ENCODE measurements at places on chromosomes 11 and 22.
A peak's percentile ranks its signal among the peaks of the same experiment; 100 is the strongest.

GRCh38 chr11:1938343-1939005 is 8.7 kb upstream of the MRPL23 start:
- DNase-seq = peak; percentile 3
- H3K4me3 ChIP-seq = no peak overlapping the region
- no peak overlapping the region for H3K27ac ChIP-seq
- H3K4me1 ChIP-seq = peaks cover 9% of the 10 kb centered on the region
- no peaks in the 10 kb centered on the region for H3K27me3 ChIP-seq
- no peaks in the 10 kb centered on the region for H3K36me3 ChIP-seq

DNA sequence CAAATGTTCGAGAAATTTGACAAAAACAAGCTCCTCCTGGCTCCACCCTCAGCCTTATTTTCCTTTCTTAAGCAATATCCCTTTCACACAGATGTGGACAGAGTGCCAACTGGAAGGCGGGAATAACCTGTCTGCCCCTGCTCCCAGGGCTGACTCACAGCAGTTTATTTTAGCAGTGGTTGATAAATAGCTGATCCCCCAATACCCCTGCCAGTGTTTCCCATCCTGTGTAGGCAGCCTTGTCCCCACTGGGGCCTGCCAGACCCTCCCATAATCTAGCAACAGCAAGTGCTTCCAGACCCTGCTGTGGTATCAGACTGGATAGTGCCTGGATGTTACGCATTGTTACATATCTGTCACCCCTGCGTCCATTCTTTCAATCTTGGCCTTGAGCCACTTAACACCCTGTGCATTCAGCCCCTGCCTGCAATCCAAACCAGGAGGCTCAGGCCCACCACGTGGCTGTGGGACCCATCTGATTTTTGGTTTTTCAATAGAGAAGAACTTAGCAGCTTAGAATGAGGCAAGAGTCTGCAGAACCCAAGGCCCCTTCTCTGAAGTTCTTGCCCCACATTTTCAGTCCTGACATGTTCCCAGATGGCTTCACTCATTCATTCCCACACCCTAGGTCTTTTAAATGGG is 53.7 kb downstream of the PARVA start:
- DNase-seq = no peak
- no peak overlapping the region for H3K27ac ChIP-seq
- H3K36me3 ChIP-seq = no peaks in the 10 kb centered on the region
- no peak overlapping the region for H3K4me3 ChIP-seq
- no peaks in the 10 kb centered on the region for H3K4me1 ChIP-seq

DNA sequence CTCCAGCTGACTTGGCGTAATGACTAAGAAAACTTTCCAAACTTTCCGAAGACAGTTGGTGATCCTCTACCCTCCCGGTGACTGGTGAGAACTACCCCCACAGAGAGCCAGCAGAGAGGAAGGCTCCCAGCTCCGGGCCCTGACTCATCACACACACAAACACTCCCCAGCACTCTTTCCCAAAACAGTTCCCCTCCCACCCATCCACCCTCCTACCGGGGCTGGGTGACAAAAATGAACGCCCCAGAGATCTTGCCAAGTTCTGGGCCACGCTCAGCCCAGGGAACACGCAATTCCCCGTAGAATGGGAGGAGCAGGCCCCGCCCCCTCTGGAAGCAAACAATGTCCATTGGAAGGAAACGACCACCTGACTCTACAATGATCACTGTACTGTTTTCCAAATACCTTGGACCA is 21.3 kb upstream of the JAM3 start:
- H3K27ac ChIP-seq = no peak overlapping the region
- no peak for DNase-seq
- H3K4me3 ChIP-seq = no peak overlapping the region
- peaks cover 5% of the 10 kb centered on the region for H3K4me1 ChIP-seq
- H3K27me3 ChIP-seq = peaks cover 16% of the 10 kb centered on the region
- no peaks in the 10 kb centered on the region for H3K36me3 ChIP-seq

DNA sequence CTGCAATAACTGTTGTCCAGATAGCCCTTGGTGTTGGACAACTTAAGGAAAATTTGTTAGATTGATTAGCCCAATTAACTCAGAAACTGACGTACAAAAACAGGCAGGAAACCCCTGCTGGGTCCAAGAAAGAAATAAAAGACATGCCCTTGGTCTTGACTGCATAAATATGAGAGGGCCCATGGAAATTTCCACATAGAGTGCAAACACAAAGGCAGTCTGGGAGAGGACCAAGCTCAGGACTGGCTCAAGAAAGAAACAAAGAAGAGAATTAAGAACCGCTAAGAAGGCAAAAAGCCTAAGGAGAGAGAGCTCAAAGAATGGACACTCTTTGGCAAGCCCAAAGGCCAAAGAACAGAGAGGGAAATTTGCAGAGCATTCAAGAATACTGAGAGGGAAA is 1243.9 kb downstream of the LRRC4C start:
- no peaks in the 10 kb centered on the region for H3K4me1 ChIP-seq
- no peaks in the 10 kb centered on the region for H3K27me3 ChIP-seq
- H3K4me3 ChIP-seq = no peak overlapping the region

DNA sequence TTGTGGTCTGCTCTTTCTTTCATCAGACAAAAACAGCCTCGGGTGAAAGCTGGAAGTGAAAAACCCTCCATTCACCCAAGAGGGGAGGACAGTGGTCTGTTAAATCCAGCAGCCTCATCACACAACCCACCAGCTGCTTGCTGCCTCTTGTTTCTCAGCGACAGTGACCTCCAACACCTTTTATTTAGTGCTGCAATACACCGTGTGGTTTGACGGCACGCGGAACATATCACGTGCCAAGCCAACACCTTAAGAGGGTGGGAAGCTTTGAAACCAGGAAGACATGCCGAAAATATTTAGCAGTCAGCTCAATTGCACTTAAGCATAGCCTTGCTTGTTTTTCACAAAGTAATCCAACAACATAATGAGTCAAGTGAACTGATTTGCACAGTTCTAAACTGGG is 39.8 kb upstream of the POGLUT3 start:
- peaks cover 3% of the 10 kb centered on the region for H3K4me1 ChIP-seq
- H3K27ac ChIP-seq = no peak overlapping the region
- DNase-seq = peak; percentile 6
- no peak overlapping the region for H3K4me3 ChIP-seq
- no peaks in the 10 kb centered on the region for H3K36me3 ChIP-seq

DNA sequence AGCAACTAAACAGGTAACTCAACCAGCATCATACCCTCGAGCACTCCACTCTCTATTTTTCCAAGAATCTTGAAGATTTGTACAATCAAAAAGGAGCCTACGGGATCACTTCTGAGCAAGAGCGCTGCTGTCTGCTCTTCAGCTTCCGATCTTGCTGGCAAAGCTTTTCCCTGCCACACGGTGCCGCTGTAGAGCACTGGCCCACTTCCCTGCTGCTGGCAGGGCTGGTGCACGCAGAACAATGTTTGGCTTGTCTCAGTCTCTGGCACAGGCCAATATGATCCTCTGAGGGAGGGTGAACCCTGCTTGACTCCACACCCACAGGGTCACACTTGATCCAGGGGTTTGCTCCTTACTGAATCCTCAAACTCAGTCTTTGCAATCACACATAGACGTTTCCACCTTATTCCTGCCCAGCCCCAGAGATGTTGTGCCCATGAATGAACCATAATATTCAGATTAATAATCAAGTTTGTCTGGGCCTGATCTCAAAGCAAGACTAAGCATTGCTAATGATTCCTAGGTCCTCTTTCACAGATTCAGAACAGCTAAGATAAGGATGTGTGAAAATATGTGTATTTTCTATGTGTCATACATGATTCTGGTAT is 536.6 kb downstream of the SOX6 start:
- peaks cover 15% of the 10 kb centered on the region for H3K27me3 ChIP-seq
- H3K4me3 ChIP-seq = no peak overlapping the region
- H3K4me1 ChIP-seq = peaks cover 15% of the 10 kb centered on the region
- no peak overlapping the region for H3K27ac ChIP-seq

DNA sequence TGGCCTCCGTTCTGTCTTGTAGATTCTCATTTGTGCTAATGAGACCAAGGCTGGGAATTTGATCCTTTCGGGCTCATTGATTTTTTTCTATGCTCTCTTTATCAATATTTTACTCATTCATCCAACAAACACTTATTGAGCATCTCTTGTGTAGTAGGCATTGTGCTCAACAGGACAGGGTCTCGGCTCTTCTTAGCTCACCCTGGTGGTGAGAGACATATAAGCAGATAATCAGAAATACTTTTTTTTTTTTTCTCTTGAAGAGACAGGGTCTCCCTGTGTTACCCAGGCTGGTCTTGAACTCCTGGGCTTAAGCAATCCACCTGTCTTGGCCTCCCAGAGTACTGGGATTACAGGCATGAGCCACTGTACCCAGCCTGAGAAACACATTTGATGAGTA is 48.0 kb upstream of the SLC5A1 start:
- H3K4me1 ChIP-seq = no peaks in the 10 kb centered on the region
- no peak overlapping the region for H3K27ac ChIP-seq
- DNase-seq = no peak
- H3K27me3 ChIP-seq = peaks cover 2% of the 10 kb centered on the region
- no peaks in the 10 kb centered on the region for H3K36me3 ChIP-seq

GRCh38 chr11:64866173-64866491 is 12.3 kb downstream of the EHD1 start:
- no peak for DNase-seq
- peaks cover 35% of the 10 kb centered on the region for H3K36me3 ChIP-seq
- H3K4me1 ChIP-seq = peaks cover 95% of the 10 kb centered on the region
- peak overlapping the region; percentile 95 for H3K27ac ChIP-seq

- H3K27ac ChIP-seq = no peak overlapping the region
- H3K27me3 ChIP-seq = no peaks in the 10 kb centered on the region
- DNase-seq = no peak
- peaks cover 7% of the 10 kb centered on the region for H3K4me1 ChIP-seq
- no peaks in the 10 kb centered on the region for H3K36me3 ChIP-seq
- H3K4me3 ChIP-seq = no peak overlapping the region
These were observed 61.8 kb downstream of the CYTH4 start for GRCh38 chr22:37343863-37344734.

DNA sequence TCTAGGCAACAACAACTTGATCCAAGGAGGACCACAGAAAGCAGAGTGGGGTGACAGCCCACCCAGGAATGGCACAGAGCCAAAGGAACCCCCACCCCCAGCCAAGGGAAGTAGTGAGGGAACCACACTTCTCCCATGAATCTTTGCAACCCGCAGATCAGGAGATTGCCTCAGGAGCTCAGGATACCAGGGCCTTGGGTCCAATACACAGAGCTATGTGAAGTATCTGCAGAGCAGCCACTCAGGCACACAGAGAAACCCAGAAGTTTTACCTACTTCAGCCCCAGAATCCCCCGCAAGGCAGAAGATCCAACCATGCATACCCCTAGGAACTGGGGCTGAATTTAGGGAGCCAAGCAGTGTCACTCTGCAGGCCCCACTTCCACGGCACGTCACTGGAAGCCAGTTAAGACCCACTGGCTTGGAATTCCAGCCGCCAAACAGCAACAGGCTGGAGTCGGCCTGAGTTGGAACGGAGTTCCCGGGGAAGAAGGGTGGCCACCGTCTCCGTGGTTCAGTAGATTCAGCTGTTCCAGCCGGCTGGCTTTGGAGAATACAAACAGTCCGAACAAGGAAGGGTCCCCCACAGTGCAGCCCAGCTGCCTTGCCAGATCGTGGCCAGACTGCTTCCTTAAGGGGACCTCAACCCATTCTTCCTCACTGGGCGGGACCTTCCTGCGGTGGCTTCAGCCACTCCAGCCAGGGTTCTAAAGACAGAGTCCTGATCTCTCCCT is 174.1 kb downstream of the TTC28 start:
- no peaks in the 10 kb centered on the region for H3K4me1 ChIP-seq
- H3K4me3 ChIP-seq = no peak overlapping the region
- DNase-seq = no peak
- peaks cover 23% of the 10 kb centered on the region for H3K27me3 ChIP-seq

GRCh38 chr11:36818410-36818809 is 220.4 kb upstream of the RAG2 start:
- H3K27me3 ChIP-seq = peaks cover 10% of the 10 kb centered on the region
- H3K36me3 ChIP-seq = no peaks in the 10 kb centered on the region

DNA sequence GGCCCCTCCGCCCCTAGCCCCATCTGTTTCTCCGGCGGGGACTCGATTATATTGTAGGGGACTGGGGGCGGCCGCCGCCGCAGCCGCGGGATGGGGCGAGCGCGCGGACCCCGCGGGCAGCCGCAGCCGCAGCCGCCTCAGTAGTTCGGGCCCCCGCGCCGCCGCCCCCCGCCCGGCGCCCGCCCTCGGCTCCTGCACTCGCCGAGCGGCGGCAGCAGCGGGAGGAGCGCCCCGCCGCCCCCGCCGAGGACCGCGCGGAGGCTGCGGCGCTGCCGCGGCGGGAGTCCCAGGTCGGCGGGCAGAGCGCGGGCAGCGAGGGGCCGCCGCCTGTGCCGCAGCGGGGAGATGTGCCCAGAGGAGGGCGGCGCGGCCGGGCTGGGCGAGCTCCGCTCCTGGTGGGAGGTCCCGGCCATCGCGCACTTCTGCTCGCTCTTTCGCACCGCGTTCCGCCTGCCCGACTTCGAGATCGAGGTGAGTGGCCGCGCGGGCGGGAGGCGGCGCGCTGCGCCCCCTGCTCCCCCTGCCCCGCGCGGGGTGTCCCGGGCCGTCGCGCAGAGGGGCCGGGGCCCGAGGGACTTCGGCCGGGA is at the start of gene CECR2:
CECR2 (plus strand) TSS at position 22 of the 587 bp plus-strand sequence; CDS start at position 346, 324 bp downstream.
- no peak within 1 kb of the TSS for H3K27ac ChIP-seq
- DNase-seq = peak; percentile 53
- H3K27me3 ChIP-seq = peaks cover 54% of the 10 kb centered on the region
- H3K4me3 ChIP-seq = peak within 1 kb of the TSS; percentile 22
- H3K36me3 ChIP-seq = no peaks in the 10 kb centered on the region

- no peak for DNase-seq
- no peaks in the 10 kb centered on the region for H3K27me3 ChIP-seq
- peak overlapping the region; percentile 19 for H3K27ac ChIP-seq
- peak overlapping the region; percentile 88 for H3K4me3 ChIP-seq
- peaks cover 18% of the 10 kb centered on the region for H3K4me1 ChIP-seq
- H3K36me3 ChIP-seq = peaks cover 15% of the 10 kb centered on the region
These were observed 553 bp upstream of the TCIRG1 start for GRCh38 chr11:68038226-68038717.

- H3K27ac ChIP-seq = no peak overlapping the region
- no peak for DNase-seq
- H3K36me3 ChIP-seq = no peaks in the 10 kb centered on the region
- H3K4me3 ChIP-seq = no peak overlapping the region
- peaks cover 5% of the 10 kb centered on the region for H3K27me3 ChIP-seq
These were observed 10.7 kb downstream of the SAA4 start for GRCh38 chr11:18225913-18226312.

- no peak overlapping the region for H3K27ac ChIP-seq
- no peak overlapping the region for H3K4me3 ChIP-seq
- H3K36me3 ChIP-seq = no peaks in the 10 kb centered on the region
- peaks cover 11% of the 10 kb centered on the region for H3K27me3 ChIP-seq
- no peaks in the 10 kb centered on the region for H3K4me1 ChIP-seq
These were observed 33.7 kb downstream of the IGF2 start for GRCh38 chr11:2105511-2105910.

DNA sequence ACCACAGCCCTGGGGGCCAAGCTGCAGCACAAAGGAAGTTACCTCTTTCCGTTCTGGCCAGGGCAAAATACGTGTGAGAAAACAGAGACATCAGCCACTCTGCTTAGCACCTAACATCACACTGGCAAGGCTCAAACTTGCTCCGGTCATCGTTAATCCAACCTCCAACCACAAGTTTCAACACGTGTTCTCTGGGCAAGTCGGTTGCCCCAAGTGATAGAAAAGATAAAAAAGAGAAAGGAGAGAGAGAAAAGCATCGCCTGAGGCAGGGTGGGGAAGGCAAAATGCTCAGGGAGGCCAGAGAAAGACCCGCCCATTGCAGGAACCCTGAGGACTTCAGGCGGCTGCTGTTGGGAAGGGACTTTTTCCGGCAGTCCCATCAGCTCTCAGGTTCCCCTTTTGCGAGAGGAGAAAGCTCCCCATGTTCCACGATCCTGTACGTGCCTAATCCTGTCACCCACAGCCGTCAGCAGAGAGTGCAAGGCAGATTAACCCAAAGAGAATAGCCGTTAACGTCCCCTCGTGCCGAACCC is 18.5 kb upstream of the B4GALNT4 start:
- H3K27ac ChIP-seq = peak overlapping the region; percentile 16
